Immature natural killer cell (primary cell): ENCODE measurements at places on chromosomes 4 and X. TPM values are rescaled to one million over a fixed set of nuclear protein-coding genes. Genes with fewer than 3 reads are reported as not detected.
A peak's percentile ranks its signal among the peaks of the same experiment; 100 is the strongest.

FAT4 gene
- polyA plus RNA-seq, result 0.47 TPM

GAGE2A gene
- not detected for polyA plus RNA-seq

PAGE2 gene
- polyA plus RNA-seq, result not detected

MAGEA11 gene
- not detected for polyA plus RNA-seq

ARL9 gene
- 0.28 TPM for polyA plus RNA-seq

NPY5R gene
- not detected for polyA plus RNA-seq

DNA sequence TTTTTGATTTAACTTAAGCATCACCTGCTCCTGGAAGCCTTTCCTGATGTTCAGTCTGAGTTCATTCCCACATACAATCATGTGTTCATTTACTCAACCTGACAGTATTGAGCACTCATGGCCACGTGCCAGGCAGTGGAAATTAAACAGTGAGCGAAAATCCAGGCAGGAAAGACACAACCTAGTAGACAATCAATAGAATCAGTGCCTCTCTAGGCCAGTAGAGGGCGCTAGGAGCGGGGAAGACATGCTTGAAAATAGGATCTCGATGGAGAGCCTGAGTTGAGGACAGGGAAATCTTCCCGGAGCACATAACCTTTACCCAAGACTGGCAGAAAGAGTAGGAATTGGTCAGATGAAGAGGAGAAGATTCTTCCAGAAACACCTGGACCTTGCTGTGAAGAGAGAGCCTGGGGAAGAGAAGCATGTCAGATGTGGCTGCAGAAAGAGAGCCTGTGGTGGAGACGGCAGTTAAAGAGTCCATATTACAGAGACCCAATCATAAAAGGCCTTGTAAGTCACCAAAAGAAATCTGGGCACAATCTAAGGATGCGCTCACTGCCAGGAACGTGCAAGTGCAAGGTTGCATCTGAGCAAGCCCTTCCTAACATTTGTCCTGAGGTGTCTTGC lies 103.5 kb downstream of the LDB2 start:
- peak; percentile 47 for DNase-seq

DNA sequence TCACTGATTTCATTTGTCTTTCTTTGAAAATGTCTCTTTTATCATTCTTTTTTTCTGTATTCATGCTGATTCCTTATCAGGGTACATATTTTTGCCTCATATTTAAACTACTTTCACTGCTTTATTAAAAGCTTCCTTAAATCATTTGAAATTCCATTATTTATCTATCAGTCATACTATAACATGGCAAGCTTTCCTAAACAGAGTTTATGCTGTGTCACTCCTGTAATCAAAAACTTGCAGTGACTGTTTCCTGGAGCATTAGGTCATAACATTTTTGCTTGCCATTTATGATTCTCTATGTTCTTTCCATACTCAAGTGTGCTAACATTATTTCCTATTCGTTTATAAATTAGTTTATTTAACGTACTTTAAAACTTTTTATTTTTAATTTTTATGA lies 203.7 kb downstream of the BMPR1B start:
- DNase-seq, result no peak

- DNase-seq, result no peak
Observed at GRCh38 chr4:130077275-130077674, 981.3 kb downstream of the C4orf33 start.

GRCh38 chr4:108738003-108738706 lies 24.7 kb downstream of the ETNPPL start:
- no peak for DNase-seq

GRCh38 chr4:165610679-165611437 lies 232.1 kb downstream of the CPE start:
- DNase-seq, result no peak

DNA sequence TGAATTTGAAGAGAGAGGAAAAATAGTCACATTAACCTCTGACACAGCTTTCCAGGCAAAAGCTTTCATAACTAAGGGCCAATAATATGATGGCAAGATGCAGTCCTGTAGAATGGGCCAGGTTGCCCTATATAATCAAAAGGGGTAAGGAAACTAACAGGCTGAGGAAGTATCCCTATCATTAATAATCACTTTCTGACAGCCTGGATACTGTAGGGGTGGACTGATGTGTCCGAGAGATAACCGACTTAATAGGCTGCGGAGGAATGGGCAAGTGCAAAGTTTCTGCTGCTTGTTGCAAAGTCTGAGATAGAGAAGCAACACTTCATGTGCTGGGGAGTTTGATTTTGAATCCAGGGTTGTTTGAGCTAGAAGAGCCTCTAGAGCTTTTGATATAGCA lies 94.8 kb downstream of the DNAAF6 start:
- DNase-seq, result no peak

- DNase-seq, result no peak
Observed at GRCh38 chr4:185261946-185262345, 52.5 kb downstream of the SNX25 start.

- no peak for DNase-seq
Observed at GRCh38 chr4:158541506-158541905, 19.8 kb downstream of the RXFP1 start.

- DNase-seq, result no peak
Observed at GRCh38 chr4:8819473-8820177, 52.0 kb downstream of the HMX1 start.

DNA sequence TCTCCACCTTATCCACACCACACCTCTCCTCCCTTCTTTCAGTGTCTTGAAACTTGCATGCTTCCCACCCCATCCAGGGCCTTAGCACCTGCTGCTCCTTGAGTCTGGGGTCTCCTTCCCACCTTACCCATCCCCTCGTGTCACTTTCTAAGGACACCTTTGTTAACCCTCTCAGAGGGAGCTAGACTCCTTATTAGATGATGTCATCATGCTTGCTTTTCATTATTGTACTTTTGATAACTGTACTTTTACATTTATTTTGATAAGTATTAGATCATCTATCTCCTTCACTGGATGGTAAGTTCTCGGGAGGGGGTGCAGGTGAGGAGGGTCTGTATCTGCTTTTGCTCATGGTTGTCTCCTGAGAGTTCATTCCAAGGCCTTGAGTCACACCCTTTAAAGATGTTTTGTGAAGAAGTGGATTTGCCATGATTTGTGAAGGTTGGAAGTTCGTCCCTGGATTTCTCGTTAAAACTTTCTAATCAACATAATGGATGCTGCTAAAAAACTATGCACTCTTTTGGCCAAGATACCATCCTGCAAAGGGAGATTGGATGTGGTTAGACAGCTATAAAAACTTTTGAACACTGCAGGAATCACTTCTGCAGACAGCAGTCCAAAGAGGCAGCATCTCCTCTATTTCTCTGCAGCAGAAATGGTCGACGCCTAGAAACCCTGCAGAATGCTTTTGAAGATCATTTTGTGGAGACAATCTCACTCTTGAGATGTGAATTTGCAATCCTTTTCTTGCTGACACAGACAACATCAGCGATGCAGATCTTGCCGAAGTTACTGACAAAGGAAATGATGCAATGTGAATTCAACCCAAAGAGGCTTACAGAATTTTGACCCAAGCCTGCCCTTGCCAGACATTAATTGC lies 69.6 kb downstream of the ENPP6 start:
- DNase-seq, result no peak

DNA sequence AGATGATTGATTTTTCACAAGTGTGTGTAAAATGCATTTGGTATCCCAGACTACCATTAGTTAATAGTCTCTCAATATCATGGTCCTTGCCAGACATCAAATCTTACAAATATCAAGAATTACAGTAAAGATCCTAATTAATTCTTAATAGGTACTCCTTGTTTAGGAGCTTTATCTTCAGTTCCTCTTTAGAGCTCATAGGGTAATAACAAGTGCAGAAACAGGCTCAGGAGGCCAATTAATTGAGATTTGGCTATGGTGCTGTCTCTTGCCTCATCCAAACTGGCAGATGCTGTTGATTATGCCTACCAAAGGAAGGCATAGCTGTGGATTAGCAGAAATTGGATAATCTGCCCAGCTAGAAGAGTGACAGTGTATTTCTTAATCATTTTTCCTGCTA lies 6.9 kb downstream of the MTMR1 start:
- no peak for DNase-seq

- DNase-seq, result no peak
Observed at GRCh38 chr4:53147197-53147596, 218.7 kb downstream of the SCFD2 start.

DNA sequence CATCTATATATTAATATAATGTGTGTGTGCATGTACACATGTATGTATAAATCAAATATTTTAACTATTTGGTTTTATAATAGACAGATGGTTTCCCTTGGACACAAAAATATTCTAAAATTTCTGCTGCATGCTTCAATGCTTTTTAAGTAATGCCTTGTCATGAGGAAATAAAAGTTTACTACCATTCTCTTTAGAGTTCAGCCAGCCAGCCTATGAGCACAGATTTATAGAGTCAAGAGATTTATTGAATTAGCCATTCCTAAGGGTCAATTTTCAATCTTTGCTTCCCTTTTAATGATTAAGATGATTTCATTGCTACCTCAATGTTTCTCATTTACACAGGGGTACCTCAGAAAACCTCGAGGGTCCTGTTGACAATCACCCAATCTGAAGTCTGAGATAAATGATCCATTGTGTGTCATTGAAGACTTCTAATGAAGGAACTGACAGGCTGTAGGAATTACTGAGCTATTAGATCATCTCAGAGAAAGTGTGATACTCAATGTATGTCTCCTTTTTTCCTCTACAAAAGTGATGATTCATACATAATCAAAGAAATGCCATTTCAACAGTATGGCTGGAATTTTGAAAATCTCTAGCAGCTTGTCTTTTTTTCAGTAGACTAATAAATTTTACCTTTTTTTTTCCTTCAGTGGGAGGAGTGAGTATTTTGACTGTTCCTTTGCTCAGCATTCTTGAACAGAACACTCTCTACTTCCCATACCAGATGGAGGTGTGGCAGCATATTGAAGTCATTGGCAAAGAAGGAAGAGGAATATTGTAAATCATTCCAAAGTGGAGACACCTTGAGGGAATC lies 222.6 kb upstream of the PCDH18 start:
- no peak for DNase-seq

GRCh38 chr4:70183168-70183939 lies 12.2 kb upstream of the ODAM start:
- DNase-seq, result no peak

GRCh38 chr4:180695851-180696250 lies 1547.4 kb upstream of the TENM3 start:
- DNase-seq, result no peak

- DNase-seq, result no peak
Observed at GRCh38 chrX:29948653-29949052, 266.7 kb upstream of the MAGEB2 start.

DNA sequence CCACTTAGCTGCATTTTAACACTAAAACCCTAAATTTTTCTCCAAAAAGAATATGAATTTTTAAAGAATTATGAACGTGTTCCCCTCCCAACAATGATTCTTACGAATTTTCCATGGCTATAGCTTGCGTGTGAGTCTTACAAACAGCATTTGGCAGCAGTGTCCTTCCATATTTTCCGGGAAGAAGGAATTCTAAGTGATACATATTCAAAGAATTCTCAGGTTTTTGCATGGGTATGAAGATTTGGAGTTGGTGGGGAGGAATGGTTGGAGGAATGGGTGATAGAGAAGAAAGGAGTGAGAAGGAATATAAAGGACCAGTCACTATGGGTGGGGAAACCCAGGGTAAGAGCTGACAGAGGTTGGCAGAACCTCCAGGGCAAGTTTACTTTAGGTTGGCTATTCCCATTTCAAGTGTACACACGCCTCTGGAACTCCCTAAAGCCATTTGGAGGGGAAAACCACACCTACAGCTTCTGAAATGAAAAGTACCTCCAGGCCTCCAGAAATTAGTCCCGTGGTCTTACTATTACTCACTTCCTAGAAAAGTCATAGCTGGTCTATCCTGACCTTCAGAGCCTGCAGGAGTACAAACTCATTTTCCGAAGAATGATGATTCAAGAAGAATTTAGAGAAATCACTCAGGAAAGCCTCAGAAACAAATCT lies 420.8 kb upstream of the DIPK2B start:
- DNase-seq, result no peak
